ENCODE measurements at places on chromosomes 1 and 21. TPM values are rescaled to one million over a fixed set of nuclear protein-coding genes. Genes with fewer than 3 reads are reported as not detected.

The ASAP3 gene
- total RNA-seq: 45.5 TPM

The ZFP69B gene
- 14.3 TPM for total RNA-seq

The GRIK1 gene
- total RNA-seq: 0.77 TPM

DNA sequence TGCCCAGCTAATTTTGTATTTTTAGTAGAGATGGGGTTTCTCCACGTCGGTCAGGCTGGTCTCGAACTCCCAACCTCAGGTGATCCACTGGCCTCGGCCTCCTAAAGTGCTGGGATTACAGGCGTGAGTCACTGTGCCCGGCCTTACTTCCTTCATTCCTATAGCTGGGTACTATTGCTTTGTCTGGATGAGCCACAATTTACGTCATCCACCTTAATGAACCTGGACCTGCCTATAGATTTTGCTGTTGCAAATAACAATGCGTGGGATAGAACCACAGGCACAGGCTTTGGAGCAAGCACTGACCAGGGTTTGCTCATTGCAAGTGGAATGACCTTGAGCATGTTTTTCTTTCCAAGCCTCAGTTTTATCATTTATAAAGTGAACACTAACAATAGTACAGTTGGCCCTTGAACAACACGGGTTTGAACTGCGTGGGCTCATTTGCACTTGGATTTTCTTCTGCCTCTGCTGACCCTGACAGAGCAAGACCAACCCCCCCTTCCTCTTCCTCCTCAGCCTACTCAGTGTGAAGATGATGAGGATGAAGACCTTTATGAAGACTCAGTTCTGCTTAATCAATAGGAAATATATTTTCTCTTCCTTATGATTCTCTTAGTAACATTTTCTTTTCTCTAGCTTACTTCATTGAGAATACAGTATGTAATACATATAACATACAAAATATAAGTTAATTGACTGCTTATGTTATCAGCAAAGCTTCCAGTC lies 33.3 kb upstream of the BECN2 start:
- no peak for DNase-seq

DNA sequence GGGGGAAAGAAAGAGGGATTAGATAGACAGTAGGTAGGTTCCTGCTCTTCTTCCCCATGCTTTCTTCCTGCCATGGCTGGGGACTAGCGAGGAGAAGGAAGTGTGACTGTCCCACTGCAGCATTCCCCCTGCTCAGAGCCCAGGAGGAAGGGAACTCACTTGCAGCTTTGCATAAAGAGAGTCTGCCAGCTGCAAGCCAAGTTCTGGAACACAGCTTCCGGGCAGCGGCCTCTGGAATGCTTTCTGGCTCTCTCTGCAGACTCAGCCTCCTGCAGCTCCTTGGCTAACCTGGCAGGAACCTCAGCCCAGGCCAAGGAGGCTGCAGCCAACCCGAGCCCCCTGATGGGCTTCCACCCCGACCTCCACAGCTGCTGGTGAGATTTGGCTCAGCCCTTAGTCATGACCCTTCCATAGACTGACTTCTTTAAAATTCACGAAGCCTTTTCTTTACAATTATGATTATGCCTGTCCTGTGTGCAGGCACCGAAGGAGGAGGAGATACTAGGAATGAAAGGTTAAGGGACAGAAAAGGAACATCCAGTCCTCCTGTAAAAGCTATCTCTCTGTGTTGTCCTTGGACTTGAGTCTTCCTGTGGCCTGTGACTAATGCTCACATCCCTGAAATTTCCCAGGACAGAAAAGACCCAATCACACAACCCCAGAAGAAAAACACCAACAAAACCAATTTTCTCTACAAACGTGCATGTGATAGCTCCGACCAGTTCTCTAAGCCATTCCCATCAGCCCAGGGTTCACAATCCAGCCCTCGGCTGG lies 108.2 kb upstream of the OLIG2 start:
- no peak for DNase-seq

GRCh38 chr1:160058087-160058486 lies 11.9 kb downstream of the KCNJ10 start:
- no peak for DNase-seq

DNA sequence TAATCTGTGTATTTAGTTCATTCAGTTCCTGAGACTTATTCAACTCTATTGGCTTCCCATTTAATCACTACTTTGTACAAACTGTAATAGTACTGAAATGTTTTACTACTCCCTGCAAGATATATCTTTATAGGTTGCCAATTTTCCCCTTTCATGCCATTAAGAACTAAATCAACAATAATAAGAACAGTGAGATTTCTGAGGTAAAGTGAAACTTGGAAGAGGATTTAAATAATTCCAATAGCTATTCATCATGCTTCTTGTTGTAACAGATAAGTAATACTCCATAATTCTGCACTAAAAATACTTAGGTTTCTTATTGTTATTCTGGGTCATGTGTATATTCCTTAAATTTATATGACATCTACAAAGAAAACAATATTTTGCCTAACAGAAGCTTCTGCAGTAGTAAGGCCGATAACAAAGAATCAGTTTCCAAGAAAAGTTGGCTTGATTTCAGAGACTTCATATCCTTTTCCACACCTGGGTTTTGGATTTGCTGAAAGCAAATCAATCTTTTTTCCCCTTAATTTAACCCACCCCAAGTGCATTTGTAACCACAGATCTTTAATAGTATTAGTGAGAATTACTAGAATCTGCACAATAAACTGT lies 258.3 kb downstream of the FAF1 start:
- DNase-seq: no peak

All from neural crest cell (in vitro differentiated cells).